ENCODE measurements at places on chromosomes 3 and 15.

GRCh38 chr3:63952248-63952594 is 40.0 kb upstream of the SCAANT1 start:
- DNase-seq: no peak

- DNase-seq: no peak
These were observed 446.8 kb downstream of the CHL1 start for GRCh38 chr3:643376-643775.

DNA sequence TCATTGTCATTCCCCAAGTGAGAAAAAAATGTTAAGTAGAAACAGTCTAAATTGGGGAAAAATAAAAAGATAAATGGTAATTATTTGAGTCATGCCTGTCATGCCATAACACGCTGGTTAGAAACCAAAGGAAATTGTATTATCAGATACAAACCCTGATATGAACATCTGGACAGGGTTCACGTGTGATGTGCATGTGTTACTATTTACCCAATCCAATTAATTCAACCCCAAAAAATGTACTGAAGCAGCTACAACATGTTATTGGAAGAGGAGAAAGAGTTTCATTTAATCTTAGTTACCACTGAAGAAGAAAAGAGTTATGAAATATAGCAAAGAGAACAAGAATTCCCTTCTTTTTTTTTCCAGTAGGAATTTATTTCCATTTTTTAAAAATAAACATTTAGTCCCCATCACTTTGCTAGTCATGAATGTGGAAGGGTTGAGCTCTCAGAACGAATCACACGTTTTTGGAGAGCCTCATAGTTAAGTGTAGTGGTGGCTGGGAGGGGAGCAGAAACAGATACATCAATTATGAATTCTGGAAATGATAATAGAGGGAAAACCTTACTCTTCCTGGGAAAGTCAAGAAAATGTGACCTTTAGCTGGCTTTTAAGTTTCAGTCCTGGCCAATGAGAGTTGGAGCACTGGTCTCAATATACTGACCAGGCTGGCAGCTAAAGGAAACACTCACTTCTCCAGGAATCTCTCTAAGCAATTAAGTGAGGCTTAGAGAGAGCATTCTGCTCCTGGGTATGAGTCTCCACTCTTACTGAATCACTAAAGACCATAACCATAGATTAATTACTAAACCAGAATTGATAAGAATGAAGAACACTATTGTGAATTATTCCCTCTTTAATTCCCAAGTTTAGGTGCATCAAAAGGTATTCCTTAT is 796.5 kb downstream of the GRM7 start:
- DNase-seq: no peak

- no peak for DNase-seq
These were observed 11.8 kb downstream of the CYFIP1 start for GRCh38 chr15:22968366-22968765.

DNA sequence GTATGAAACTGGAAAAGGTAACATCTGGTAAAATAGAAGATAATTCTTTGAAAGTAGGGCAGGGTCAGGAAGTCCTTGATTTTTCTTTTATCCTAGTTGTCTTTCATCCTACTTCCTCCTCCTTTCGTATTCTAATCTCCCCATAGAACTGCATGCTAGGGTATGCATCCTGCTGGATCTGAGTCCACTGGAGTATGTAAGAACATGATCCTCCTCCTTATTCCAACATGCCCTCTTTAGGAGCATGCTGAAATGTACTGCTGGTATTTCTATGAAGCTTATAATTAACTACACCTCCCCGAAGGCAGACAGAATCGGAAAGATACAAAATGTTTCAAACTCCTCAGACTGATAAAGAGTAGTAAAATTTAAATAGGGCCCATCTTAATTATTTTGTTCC is 493.8 kb downstream of the AGBL1 start:
- no peak for DNase-seq

DNA sequence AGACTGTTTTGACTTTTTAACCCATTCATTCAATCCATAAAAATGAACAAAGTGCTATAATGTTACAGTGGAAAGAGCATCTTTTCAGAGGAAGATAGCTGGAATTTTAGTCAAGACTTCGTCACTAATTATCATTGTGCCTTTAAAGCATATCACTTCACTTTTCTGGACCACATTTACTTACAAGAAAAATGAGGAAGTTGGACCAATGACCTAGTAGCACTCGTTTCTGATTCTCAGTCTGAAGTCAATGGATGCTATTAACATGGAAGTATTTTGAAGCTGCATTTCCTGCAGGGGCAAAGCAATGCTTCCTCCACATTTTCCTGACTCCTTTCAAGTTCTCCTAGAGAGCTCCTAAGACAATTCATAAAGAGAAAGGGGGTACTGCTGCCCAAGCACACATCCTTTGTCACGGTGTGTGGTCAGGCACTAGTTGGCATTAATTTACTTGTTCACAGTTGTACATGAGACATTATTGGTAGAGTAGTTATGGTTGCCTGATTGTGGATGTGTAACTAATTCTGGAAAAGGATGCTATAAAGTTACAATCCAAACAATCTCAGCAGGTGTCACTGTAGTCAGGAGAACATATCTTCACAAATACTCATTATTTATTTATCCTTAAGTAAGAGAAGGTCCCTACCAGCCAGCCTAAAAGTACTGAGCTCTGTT is 1049.1 kb downstream of the FHIT start:
- DNase-seq: no peak

DNA sequence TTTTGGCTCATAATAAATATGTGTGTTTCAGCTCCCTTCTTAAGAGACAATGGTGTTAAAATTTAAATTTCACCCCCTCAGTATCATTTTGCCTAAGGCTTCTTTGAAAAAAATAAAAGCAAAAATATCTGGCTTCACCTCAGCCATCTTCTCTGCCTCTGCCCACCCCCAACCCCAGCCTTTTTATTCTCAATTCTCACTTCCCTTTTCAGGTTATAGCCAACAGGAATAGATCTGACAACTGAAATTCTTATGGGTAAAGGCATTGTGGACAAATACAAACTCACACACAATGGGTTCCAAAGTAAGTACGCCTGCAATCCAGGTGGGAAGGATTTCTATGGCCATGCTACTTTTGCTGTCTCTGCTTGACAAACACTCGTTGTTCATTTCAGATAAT is 399.0 kb upstream of the ARRDC4 start:
- DNase-seq: no peak

DNA sequence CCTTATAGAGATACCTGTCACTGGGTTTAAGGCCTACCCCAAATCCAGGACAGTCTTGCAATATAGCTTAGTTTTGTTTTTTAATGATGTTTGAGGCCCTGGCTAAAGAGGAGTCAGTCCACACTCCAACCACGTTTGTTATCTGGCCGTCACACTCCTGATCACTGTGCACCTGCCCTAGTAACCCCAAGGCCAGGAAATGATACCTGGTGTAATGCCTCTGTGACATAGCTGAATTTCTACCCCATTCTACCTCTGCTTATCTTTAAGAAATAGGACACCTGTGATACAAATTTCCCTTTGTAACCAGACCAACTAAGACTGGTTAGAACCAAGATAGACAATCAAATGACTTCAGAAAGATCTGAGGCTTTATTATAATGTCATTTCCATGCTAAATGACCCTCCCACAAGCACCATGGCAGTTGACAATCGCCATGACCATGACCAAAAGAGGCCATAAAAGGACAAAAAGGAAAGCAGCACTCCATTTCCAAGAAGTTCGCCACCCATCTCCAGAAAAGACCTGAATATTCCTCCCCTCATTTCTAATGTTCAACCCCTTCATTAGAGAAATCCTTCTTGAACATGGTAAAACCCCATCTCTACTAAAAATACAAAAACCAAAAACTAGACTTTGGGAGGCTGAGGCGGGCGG is 4.8 kb upstream of the RTP3 start:
- no peak for DNase-seq

DNA sequence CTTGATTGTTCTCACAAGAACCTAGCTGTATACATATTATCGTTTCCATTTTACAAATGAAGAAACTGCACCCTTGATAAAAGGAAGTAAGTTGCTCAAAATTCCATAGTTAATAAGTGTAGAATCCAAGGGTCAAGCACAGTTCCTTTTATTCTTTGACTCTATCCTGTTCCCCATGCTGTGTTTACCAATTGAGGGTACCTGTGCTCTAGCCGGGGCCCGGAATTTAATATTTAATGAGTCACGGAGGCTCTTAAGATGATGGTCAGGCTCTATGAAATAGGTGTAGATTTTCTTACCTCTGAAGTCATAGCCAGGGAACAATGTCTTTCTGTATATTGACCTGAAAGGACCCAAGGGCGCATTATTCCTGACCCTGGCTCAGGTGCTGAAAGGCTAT is 65.2 kb downstream of the LPP start:
- no peak for DNase-seq

- no peak for DNase-seq
These were observed 1.2 kb upstream of the LMCD1 start for GRCh38 chr3:8500319-8500988.

DNA sequence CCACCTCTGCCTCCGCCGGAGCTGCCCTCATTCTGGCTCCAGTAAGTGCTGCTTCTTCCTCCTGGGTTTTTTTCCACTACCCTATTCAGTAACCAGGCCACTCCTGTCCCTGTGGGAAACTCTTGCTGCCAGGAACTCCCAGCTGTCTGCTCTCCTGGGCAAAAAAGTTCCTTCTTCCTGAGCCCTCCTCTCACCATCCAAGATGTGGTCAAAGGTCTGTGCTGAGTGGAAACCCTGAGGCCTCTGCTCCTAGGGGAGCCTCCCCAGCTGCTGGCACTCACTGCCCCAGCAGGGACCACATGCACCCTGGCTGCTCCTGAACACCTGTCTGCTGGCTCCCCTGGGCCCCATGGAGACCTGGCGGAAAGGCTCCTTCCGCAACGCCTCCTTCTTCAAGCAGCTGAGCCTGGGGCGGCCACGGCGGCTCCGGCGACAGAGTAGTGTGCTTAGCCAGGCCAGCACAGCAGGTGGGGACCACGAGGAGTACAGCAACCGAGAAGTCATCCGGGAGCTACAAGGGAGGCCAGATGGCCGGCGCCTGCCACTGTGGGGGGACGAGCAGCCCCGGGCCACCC is 454 bp downstream of the C15orf62 start:
- no peak for DNase-seq

GRCh38 chr3:113220721-113221120 is 9.4 kb downstream of the BOC start:
- DNase-seq: no peak

DNA sequence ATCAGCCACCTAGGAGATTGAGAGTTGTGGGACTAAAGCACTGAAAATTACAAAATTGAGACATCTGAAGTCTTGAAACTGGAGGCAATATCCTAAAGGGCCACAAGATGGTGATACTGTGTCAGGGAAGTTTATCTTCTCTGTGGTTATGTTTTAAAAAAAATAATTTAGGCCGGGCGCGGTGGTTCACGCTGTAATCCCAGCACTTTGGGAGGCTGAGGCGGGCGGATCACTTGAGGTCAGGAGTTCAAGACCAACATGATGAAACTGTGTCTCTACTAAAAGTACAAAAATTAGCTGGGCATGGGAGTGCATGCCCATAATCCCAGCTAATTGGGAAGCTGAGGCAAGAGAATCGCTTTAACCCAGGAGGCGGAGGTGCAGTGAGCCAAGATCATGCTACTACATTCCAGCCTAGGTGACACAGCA is 17.9 kb upstream of the NIT2 start:
- DNase-seq: peak; percentile 39

- no peak for DNase-seq
These were observed 88.1 kb downstream of the IQSEC1 start for GRCh38 chr3:12985148-12985547.

- DNase-seq: no peak
These were observed 452.4 kb downstream of the SHQ1 start for GRCh38 chr3:72395776-72396311.

DNA sequence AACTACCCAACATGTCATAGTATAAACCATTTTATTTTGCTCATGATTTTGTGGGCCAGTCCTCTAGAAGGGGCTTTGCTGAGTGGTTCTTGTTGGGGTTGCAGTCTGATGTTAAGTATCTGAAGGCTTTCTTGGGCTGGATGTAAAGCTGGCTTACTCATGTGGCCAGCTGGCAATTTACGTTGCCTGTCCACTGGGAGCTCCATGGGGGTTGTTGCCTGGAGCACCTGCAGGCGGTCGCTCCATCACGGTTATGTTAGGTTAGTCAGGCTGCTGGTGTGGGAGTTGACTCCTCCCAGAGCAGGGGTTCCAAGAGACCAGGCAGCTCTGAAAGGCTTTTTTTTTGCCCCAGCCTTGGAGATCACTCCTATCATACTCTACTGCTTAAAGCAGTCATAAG is 98.1 kb downstream of the NR1D2 start:
- no peak for DNase-seq

DNA sequence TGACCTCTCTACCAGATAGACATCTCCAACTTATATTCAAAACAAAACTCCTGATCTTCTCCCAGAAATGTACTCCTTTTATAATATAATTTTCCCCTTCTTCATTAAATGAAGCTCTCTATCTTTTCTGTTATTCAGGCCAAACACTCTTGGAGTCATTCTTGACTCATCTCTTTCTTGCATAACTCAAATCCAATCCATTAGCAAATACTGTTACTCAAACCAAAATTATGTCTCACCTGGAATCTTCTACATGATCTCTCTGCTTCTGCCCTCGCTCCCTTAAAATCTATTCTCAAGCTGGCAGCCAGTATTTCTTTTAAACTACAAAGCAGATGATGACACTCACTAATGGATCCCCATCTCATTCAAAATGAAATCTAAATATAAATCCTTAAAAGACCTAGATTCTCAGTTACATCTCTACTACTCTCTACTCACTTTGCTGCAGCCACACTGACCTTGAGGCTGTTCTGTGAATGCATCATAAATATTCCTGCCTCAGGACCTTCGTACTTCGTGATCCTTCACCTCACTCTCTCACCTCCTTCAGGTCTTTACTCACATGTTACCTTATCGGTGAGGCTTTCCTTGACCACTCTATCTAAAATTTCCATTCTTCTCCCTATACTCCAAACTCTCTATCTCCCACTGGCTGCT is 160.9 kb downstream of the TBC1D5 start:
- no peak for DNase-seq

DNA sequence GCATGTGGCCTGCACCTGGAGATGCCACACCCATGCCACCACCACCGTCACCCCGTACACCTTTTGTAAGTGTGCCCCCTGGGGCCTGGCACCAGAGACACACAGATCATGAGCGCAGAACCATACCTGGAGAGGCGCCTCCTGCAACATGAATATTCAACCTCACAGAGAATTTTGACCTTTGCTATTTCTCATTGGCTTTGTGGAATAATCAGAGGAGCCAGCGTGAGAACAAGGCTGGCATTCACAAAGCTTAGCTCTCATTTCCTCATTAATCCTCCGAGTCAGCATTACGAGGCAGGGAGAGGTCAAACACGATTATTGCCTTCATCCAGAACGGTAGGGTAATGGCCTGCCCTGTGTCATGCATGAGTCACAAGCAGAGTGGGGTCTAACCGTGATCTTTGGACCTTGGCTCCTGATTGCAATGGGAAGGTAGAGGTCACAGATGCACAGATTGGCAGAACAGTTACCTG is 73.0 kb upstream of the POMGNT2 start:
- DNase-seq: no peak

All from NCI-H2081 (cell line).